Thymus (tissue), 14 donors: ENCODE measurements at places on chromosomes 7 and 10.

DNA sequence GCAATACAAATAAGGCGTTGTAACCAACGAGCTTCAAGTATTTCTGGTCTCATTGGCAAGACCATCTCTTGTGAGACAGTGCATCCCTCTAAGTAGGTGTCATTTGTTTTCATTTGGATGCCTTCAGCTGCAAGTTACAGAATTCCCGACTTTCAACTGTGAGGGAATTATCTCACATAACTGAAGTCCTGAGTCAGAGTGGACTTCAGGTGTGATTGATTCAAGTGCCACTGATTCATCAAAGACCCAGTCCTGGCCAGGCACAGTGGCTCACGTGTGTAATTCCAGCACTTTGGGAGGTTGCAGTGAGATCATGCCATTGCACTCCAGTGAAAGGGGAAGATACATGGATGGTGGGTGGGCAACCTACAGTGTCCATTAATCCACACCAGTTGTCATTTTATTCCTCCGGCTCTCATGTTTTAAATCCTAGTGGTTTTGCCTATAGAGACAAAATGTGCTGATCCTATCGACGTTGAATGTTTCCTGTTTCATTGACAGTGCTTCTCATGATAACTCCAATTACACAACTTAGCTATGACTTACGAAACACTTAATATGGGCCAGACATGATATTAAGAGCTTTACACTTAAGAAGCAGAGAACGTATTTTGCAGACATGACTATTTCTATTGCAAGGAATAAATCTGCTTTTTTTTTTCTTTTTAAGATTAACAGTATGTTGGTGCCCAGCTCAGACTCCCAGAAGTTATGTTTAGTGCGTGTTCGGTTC, 268.0 kb downstream of the FRMD4A start:
- DNase-seq, result no peak

DNA sequence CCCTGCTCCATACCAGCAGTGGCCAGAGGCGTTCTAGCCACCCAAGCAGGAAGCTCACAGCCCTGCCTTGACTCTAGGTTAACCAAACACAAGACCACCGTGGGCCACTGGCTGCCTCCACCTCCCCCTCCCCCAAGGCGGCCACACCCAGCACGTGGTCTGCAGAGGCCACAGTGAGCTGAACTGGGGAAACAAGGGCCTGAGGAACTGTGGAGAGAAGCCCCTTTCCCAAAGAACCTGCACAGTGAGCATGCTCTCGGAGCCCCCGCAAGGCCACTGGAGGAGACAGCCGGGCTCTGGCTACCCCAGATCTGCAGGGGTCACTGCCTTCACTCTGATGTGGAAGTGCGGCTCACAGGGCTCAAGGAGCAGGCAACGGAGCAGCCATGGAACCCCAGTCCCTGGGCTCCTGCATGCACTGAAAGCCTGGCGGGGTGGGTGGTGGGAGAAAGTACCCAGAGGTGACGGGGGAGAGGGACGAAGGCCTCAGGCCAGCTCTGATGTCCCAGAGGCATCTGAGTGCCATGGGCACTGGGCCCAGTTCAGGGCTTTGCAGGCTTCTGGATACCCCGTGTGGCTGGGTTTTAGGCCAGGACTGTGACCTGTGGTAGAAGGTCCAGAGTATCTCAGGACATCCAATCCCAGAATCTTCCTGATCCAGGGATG, 189.2 kb downstream of the EBF3 start:
- no peak for DNase-seq

DNA sequence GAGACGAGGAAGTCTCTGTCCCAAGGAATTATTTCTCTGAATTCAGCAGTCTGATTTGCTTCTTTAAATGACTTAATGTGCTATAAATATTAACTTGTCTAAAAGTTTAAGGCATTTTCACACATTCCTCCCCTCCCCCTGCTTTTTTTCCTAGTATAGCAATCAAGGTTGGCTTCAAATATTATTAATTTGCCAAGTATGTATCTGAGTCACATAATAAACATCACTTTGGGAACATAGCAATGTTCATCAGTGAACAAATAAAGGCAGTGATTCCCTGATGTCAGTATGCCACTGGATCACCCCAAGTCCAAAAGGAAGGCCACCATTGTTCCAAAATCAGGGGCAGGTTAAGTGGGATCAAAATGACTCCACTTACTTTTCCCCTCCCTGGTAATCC, 40.5 kb downstream of the PDE6C start:
- no peak for DNase-seq

- DNase-seq, result no peak
Measured at GRCh38 chr10:114545071-114545470, 113.0 kb downstream of the ABLIM1 start.

DNA sequence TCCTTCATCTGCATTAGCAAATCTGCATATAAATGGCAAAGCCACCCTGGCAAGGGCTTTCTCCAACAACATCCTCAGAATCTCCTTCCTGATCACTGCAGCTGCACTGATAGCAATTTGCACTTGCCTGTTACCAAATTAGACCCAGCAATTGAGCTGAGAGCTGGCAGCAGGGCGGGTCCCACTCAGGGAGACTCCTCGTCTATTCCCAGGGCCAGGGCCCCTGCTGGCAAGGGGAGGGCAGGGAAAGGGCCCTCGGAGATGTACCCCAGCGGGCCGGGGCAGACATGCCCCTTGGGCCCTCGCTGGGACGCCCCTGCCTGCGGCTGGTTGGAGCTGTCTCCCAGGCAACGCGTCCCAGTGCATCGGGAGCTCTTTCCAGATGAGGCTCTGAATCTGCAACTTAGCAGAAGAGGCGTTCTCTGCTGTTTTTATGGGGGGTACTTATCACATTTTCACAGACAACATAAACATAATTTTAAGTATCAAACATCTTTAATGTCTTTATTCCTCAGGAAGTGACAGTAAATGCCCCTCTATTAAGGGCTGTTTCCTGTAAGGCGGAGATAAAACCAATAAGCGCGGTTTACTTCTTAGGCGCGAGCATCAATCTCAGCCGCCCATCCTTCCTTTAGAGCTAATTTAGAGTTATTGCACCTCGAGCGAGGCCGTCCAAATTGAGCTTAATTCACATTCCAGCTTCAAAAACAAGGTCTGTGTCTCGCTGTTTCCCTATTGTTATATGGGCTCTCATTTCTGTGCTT, 249.0 kb upstream of the PPP2R2D start:
- no peak for DNase-seq

DNA sequence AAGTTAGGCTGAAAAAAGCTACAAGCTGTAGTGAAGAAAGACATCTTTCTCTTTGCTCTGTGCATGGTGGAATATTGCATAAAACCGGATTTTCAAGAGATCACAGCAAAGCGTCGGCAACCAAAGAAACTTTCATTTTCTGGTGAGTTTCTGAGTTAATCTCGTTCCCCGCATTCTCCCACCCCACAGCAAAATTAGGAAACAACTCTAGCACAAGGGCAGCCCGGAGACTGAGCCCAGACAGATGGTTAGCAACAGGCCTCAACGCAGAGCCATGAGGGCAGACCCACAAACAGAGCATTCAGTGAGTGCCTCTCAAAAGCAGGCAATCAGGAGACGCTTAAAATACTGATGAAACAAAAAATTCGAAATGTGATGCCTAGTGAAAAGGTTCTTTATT, 396.1 kb upstream of the KLF6 start:
- no peak for DNase-seq

GRCh38 chr10:15169555-15170401, 1.3 kb upstream of the NMT2 start:
- peak; percentile 77 for DNase-seq

DNA sequence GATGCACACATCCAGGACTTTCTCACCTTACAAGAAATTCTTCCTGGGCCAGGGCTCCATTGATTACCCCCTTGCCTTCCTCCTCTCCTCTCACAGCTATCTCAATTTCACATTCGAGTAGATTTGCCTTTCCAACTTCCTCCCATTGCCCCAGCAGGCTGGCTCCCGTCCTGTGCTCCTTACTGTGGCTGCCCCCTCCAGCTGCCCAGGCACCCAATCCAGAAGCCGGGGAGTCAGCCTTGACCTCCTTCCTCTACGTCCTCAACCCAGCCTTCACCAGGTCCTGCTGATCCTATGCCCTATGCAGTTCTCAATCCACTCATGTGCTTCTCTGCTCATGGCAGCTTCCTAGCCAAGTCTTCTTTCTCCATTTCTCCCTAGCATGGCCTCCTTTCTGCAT, 85.7 kb upstream of the GPR26 start:
- DNase-seq, result no peak

DNA sequence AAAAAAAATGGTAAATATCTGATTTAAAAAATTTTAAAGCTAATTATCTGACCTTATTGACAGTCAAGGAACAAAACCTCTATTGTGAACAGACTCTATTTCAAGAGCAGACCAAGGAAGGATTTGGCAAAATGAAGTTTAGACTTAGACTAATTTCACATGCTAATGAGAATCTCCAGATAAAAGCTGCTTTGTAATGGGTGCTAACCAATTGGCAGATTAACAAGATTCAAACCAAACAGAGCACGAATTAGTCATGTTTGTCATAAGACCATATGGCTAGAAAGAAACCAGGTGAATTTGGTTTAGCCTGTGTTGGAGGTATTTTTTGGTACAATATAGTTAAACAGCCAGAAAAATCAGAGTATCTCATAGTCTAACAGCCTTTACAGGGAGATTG, 429.1 kb upstream of the NFE2L3 start:
- no peak for DNase-seq

GRCh38 chr7:137977173-137977572, 24.7 kb downstream of the CREB3L2 start:
- no peak for DNase-seq

- no peak for DNase-seq
Measured at GRCh38 chr7:2165610-2166594, 66.8 kb downstream of the MAD1L1 start.

GRCh38 chr10:33235251-33235884, 99.1 kb downstream of the NRP1 start:
- DNase-seq, result no peak
